K562 (cell line): ENCODE measurements at places on chromosomes 6 and 20. TPM values are rescaled to one million over a fixed set of nuclear protein-coding genes. Genes with fewer than 3 reads are reported as not detected.

DNA sequence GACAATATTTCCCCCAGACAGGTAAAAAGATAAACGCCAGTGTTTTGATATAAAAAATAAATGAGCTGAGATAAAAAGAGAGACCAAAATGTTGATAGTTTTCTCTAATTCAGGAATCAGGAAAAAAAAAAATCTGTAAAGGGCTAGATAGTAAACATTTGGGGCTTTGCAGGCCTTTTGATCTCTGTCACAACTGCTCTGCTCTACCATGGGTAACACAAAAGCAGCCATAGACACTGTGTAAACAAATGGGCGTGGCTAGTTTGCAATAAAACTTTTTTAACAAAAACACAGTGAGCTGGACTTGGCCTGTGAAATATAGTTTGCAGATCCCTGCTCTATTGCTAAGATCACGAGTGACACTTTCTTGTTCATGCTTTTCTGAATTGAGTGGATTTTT lies 219.1 kb upstream of the STXBP5 start:
- peak; percentile 43 for DNase-seq

GRCh38 chr6:166364456-166364855 lies 18.3 kb downstream of the MPC1 start:
- no peak for DNase-seq

DNA sequence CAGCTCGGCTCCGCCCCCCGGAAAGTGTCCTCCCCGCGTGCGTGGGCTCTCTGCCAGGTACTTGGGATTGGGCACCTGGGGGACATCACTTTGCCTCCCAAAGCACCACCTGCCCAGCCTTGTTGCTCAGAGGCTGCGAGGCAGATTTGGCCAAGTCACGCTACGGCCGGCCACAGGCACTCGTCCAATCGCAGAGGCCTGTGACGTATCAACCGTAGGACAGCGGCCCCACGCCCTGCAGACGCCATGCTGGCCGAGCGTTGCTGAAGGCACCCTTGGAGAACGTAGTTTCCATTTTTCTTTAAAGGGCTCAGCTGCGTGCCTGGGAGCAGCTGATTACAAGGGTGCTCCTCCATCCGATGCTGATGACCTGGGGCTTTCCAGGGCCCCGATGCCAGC lies 3.1 kb downstream of the NTSR1 start:
- peak; percentile 84 for DNase-seq

- no peak for DNase-seq
Measured at GRCh38 chr6:140871911-140872310, 1260.8 kb upstream of the GJE1 start.

DNA sequence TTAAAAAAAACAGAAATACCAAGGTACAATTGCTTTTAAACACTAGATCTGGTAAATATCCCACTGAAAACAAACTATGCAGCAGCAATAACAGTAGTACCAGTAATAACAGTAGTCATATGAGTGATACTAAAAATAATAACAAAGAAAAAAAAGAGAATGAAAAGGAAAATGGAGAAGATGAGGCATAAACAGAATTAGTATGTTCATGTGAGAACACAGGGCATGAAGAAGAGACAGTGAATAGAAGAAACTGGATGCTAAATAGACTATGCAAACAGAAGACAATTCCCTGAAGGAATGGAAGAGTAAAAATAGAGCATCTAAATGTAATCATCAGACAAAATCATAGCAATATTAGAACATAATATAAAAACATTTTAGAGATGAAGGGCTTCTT lies 121.1 kb downstream of the RNGTT start:
- DNase-seq = no peak

DNA sequence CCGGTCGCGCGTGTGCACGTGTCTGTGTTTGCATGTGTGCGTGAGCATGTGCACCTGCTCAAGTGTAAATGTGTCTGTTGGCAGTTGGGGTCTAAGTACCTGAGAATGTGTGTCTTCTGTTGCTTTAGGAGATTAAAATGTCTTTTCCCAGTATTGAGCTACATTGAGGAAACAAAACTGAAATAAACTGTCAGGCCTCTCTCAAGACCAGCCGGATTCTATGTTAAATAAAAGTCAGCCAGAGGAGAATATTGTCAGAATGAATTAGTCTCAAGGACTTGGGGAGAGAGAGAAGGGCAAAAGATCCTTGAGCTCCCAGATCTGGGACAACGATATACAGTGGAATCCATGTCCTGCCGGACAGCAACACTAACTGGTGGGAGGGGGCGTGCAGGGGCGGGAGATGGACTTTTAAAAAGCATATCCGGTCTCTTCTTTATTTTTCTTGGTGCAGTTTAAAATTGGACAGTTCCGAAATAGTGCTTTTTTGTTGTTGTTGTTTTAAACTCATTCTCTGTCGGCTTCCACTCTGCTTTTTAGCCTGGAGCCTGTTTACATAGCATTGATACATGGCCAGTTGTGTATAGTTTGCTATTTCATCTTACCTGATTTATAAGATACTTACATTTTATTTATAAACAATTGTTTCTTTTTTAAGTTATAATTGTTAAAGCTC lies 3.3 kb upstream of the TBX18 start:
- DNase-seq = no peak

- DNase-seq = no peak
Measured at GRCh38 chr6:37556881-37557644, 57.4 kb upstream of the CCDC167 start.

GRCh38 chr6:139583420-139583819 lies 209.0 kb upstream of the CITED2 start:
- DNase-seq = no peak

- DNase-seq = no peak
Measured at GRCh38 chr20:37703035-37703845, 9.4 kb downstream of the CTNNBL1 start.

DNA sequence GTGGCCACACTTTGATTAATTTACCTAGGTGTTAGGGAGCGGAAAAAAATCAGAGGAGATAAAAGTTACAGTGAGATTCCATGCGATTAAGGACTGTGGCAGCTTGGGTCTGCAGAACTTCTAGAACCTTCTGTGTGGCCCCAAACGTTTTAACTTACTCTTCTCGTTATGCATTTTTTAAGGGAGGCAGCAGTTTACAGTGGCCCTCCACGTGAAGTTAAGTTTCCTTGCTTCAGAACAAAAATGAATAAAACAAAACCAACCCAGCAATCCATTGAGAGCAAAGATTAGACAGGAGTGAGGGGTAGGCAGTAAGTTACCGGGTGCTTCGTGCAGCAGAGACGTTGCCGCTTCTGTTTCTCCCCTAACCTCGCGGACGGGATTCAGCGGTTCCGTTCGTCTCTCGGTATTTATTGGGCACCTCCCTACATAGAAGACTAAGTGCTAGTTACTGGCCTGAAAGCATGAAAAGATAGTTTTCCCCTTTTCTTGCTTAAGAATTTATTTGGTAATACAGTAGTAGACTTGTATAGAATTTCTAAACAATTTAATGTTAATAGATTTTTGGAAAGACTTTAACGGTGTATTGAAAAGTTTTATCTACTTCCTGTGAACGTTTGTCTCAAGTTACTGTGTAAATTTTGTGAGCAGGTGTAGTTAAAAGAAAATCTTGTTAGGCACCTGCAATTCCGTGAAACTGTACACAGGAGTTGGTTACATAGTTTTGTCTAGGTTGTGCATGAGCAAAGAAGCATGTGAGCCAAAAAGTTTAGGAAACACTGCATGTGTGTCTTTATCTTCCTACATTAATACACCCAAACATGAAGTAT lies 1.1 kb downstream of the BAG2 start:
- peak; percentile 41 for DNase-seq

DNA sequence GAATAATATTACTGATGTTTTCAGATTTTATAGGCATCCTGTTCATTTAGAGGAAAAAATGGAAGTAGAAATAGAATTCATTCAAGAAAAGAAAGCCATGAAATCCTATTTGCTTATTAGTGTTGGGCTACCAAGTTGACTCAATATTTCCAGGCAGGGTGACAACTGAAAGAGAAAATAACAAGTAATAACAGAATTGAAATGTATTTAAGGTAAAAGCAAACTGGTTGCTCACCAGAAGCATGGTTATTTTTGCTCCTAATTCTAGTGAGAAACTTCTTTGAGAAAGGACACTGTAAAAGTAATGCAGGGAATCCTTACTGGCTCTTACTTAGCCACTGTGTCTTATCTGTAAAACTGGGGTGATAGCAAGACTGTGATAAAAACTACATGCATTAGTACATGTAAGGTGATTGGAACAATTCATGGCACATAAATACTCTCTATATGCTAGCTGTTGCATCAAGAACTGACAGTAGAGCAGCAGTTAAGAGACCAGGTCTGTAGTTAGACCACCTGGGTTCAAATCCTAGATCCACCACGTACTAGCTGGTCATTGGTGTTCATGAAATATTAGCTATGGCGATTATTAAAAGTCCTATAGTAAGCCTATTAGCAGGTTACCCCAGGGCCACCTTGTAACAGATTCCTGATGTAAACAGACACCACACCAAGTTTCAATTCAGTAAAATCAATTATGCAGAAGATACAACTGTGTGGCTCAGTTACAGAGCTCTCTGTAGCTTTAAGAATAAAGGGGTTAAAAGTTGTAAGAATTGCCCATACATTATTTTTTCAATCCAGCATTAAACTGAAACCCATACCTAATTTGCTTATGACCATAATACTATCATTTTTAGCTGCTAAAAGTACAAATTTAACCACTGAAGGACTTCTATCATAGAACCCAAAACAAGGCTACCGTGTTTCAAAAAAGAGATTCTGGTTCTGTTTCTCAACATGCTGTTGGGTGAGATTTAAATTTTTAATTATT lies 159.2 kb upstream of the COL21A1 start:
- DNase-seq = no peak

GRCh38 chr6:15365273-15365687 lies 119.4 kb downstream of the JARID2 start:
- DNase-seq = peak; percentile 69

DNA sequence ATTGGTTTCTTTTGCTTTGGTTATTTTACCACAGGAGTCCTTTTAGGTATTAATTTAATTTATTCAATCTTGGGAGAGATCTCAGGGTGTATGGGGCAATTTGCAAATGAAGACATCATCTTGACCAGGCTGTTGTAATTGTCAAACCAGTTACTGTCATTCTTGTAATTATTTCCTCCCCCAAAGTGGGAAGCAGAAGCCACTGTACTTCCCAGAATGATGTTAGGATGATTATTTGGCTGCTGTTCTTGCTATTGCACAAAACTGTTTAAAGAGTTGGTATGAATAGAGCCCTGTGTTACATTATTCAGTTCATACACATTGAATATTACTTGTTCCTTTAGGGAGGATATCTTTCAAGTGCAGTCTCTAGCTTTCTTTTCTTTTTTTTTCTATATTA lies 1.7 kb downstream of the TAAR6 start:
- no peak for DNase-seq

DNA sequence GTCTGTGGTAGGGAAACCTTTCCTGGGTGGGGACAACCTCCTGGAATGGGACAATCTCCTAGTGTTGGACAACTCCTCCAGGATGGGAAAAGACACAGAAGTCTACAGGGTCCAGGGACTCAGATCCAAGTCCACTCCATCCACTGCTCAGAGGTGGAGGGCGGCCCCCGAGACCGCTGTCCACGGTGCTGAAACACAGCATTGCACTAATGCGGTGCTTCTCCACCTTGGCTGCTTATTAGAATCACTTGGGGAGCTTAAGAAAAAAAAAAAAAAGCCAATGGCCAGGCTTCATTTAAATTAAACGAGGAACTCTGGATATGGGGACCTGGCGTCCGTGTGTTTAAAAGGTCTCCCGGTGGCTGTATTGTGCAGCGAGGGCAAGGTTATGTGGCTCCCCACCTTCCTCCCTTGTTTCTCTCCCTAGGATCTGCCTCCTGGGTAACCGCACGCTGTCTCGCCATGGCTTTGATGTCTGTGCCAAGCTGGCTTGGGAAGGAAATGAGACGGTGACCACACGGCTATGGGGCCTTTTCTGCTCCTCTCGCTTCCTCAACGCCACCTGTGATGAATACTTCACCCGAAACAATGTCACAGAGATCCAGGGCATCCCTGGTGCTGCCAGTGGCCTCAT lies 12.0 kb downstream of the SLC12A5 start:
- DNase-seq = peak; percentile 70

DNA sequence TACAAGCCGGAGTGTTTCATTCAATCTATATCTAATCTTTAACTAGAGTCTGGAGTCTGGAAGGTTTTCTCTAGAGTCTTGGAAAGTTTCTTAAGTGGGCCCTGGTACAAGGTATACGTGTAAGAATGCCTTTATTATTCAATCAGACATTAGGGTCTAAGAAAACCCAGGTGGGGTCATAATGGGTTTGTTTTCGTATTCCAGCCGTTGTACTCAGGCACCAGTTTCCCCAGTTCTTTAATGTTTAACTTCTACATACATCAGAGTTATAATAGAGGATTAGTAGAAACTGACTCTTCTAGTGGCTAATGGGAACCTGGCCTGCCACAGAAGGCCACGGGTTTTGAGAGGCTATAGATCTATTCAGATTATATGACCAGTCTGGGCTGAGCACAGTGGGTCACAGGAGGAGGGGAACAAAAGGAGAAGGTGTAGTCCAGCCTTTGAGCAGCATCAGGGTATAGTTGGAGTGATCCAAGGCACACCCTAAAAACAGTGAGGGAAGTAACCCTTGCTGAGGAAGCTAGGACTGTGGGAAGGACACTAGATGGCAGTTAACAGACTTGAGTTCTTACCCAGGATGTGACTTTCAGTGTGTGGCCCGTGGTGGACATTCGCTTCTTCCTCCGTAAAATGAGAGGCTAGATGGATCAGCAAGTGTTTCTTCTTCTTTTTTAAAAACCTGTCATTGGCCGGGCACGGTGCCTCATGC lies 15.5 kb downstream of the FAM83B start:
- DNase-seq = no peak

- no peak for DNase-seq
Measured at GRCh38 chr6:47250302-47250701, 59.4 kb downstream of the TNFRSF21 start.

GRCh38 chr6:33248643-33248931 lies 23.1 kb downstream of the VPS52 start:
- no peak for DNase-seq

DNA sequence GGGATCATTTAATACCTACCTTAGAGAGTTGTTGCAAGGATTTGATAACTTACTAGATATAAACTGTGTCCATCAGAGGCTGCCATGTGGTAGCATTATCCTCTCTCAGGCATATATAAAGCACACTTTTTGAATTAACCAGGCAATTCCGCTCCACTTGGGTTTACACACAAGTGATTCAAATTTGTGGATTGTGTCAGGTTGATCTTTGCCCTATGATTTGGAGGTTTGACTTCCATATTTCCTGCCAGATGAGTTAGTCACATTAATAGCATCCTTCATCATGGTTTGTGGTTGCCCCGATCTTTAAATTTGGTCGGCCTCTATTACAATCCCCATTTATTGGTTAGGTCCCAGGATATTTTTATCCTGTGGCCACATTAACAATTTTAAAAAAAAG lies 44.8 kb upstream of the CTAGE9 start:
- DNase-seq = no peak

Gene CAP2
- total RNA-seq = not detected in 2 replicates

Gene ULBP1
- total RNA-seq = 2.7 and 3.5 TPM in 2 replicates

Gene PAX1
- not detected in 2 replicates for total RNA-seq

Gene MED23
- total RNA-seq = 27.1 and 27.2 TPM in 2 replicates

Gene RAET1L
- not detected in 2 replicates for total RNA-seq

Gene PMEPA1
- 0.16 and 0.20 TPM in 2 replicates for total RNA-seq

Gene BPIFB4
- not detected in 2 replicates for total RNA-seq

Gene TMC2
- not detected in 2 replicates for total RNA-seq

Gene NKX2-2
- total RNA-seq = not detected in 2 replicates

Gene GDAP1L1
- 0.31 and 0.34 TPM in 2 replicates for total RNA-seq

Gene CASS4
- 27.8 and 36.8 TPM in 2 replicates for total RNA-seq
